ENCODE measurements at places on chromosomes 3 and 15.

GRCh38 chr3:13887495-13888300 is 7.8 kb upstream of the WNT7A start:
- no peak for DNase-seq

- DNase-seq = no peak
These were observed 625 bp downstream of the LRRC15 start for GRCh38 chr3:194368918-194369317.

- DNase-seq = no peak
These were observed 556 bp downstream of the CHP1 start for GRCh38 chr15:41231422-41232226.

GRCh38 chr3:118974356-118975097 is 60.1 kb downstream of the IGSF11 start:
- no peak for DNase-seq

GRCh38 chr3:175980486-175981090 is 1121.5 kb downstream of the NAALADL2 start:
- no peak for DNase-seq

GRCh38 chr3:170352936-170353335 is 4.6 kb upstream of the SKIL start:
- no peak for DNase-seq

DNA sequence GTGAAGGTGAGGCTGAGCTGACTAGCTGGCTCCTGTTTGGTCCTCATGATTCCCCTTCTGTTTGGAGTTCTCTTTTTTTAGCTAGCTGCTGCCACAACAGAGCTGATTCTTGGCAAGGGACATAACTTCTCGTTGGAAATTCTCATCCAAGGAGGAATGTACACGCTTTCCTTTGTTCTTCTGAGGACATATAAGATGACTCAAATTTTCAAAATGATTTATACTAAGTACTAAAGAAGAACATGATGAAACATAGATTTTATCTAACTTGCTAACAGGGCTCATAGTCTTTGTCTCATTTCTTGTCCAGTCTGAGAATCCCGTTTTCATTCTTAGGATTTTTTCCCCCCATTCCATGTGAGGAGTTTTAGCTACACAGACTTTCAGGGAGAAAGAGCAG is 2.9 kb upstream of the TFG start:
- DNase-seq = no peak

DNA sequence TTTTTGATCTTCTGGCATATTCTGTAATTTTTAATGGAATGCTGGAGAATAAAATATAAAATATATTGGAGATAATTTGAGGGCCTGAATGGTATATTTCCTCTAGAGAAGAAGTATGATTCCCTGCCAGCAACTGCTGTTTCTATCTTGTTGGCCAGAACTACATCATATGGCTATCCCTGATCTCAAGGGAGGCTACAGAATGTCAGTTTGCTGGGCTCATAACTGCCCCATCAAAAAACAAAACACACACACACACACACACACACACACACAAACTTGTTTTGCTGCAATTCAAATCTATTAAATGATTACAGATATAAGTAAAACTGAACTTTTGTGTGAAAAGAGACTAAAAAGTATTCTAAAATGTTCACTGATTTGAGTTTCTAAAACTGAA is 51.0 kb downstream of the RASA2 start:
- no peak for DNase-seq

- DNase-seq = no peak
These were observed 116.2 kb downstream of the CHSY1 start for GRCh38 chr15:101135532-101136166.

DNA sequence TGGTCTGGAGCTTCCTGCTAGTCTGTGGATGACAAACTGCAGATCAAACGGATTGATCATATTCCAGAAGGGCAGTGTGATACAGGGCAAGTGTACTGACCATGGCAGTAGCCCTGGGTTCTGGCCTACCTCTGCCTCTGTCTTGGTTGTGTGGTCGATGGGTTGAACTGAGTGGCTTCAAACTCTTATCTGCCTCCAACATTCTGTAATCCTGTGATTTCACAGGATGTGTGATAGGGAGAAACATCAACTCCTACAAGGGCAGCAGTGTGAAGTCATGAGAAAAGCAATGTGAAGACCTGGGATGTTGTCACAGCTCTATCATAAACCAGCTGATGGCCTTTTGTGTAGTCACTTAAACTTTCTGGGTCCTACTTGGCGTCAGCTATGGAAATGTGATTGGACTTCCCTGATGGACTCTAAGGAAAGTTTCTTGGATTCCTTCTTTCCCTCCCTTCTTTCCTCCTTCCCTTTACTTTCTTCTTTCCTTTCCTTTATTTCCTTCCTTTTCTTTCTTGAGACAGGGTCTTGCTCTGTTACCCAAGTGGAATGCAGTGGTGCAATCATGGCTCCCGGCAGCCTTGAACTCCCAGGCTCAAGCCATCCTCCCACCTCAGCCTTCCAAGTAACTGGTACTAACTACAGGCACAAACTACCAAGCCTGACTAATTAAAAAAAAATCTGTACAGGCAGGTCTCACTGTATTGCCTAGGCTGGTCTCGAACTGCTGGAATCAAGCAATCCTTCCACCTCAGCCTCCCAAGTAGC is 114.8 kb downstream of the BBX start:
- no peak for DNase-seq

- no peak for DNase-seq
These were observed 53.1 kb downstream of the TM2D3 start for GRCh38 chr15:101599091-101599490.

- DNase-seq = no peak
These were observed 300.2 kb upstream of the GPR149 start for GRCh38 chr3:154730186-154730585.

DNA sequence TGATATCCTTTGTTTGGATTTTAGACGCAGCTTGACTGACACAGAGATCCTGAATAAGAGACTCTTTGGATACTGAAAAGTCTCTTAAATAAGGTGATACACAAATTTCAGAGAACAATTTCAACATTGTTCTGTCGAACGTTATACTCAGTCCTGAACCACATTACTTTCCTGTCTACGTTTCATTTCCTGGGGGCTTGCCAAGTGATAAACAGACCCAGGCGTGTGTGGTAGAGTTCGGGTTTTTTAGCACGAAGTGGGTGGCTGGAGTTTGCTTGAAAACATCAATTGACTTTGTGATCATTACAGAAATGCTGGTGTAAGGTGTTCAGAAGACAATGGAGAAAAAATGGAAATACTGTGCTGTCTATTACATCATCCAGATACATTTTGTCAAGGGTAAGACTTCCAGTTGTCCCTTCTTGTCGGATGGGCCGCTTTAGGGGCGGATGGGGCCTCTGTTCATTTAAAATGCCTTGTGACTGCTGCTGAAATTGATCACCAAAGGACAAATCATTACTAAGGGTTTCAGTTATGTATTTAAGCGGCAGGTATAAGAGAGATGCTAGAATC is at the start of gene CD96:
Gene CD96, plus strand, starts transcription at position 287 of the 573 bp plus-strand sequence. Its CDS starts 52 bp downstream, at position 339.
- peak; percentile 25 for DNase-seq

DNA sequence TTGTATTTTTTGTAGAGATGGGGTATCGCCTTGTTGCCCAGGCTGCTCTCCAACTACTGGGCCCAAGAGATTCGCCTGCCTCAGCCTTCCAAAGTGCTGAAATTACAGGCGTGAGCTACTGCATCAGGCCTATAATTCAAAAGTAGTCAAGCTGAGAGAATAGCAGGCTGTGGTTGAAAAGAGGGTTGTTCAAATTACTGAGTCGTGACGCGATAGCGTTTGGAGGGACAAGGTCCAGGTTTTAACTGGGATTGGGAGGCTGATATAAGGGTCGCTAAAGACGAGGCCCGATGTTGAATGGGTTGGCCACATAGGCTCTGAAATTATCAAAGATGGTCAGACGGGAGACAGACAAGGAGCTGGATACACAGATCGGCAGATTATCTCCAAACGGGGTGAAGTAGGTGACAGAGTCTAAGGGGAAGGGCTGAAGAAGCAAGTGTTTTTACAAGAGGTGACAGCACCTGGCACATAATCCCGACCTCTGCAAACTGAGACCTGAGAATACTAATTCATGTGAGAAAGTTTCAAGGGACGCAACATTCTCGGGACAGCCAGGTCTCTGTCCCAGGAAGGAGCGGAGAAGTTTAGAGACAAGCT is 759 bp upstream of the ARID3B start:
- no peak for DNase-seq
